ENCODE measurements at places on chromosomes 2 and 18.

DNA sequence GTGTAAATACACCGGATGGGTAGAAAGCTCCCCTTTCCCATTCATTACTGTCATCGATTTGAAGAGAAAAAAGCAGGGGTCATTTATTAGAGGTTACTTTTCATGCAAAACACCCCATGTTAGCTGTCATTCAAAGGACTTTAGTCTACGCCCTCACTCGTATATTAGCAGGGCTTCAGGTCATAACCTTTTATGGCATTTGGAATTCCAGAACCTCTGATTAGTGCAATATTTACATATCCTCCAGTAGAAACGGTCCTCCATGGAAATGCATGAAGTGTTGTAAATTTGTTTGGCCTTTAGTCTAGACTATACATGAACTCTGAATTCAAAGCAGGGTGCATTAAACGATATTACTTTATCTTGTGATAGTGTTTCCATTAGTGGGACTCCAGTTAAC is 180.5 kb downstream of the ZNF516 start:
- no peak for DNase-seq

DNA sequence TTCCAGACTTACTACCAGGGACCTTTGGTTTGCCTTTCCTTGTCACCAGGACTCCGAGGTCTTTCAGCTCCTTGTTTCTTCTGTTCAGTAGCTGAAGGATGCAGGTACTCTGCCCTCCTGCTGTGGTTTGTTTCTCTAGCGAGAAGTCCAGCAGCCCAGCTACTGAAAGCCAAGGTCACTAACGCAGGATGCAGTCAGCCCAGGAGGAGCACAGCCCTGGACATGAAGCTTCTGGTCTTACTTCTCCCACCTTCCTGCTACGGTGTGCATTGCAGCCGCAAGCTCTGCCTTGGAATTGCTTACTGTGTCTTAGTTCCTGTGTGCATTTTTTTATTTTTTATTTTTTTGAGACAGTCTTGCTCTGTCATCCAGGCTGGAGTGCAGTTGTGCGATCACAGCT is 62.4 kb downstream of the DGKD start:
- no peak for DNase-seq

- DNase-seq = no peak
Observed at GRCh38 chr2:2848621-2849333, 517.7 kb upstream of the MYT1L start.

DNA sequence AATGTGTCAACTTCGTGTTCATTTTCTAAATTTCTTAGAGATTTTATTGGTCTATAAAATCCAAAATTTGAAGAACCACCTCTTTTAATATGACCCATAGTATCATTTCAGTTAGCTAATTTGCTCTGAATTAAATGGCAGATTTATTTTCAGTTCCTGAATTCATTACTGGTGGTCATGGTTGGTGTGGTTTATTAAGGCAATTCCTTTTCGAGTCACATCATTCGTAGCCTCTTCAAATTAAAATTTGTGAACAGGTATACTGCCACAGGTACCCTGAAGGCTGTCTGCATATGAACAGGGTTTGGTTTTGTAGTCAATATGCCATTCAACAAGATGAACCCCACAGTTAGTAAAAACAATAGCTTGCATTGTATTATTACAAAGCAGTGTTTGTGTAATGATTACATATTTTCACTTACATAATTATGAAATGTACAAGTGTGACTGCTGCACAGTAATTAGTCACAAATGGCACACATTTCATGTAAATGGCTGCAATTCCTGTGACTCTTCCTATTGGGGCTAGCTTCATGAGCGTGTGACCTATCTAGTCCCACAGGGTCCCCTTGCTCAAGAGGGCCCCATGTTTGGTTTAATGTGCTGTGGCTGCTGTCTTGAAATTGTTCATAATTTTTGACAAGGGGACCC is 48.9 kb downstream of the CDC42EP3 start:
- no peak for DNase-seq

DNA sequence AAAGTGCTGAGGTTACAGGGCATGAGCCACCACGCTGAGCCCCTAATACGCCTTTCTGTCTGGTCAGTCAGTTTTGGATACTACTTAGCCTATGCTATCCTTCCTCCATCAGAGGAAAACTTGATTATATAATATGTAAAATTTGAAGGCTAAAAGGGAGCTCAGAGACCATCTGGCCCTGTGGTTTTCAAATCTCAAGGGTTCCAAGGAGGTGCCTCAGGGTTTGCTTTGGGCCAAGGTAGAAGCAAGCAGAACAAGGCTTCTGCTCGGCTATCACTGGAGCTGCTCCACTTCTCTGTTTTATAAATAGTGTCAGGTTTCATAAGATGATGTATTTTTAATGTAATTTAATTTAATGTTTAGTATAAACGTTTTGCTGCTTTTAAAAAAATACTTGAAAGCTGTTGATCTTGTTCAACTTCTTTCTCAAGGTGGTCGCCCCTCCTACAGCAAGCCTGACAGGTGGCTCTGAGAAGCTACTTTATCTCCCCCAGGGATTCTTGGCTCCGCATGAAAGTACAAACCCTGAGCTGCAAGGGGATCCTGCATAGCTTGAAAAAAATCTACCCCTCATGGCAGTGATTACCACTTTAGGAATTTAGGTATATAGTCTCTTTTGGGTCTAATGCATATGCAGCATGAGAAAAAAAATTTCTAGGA is 290.3 kb downstream of the CNTNAP5 start:
- DNase-seq = no peak

DNA sequence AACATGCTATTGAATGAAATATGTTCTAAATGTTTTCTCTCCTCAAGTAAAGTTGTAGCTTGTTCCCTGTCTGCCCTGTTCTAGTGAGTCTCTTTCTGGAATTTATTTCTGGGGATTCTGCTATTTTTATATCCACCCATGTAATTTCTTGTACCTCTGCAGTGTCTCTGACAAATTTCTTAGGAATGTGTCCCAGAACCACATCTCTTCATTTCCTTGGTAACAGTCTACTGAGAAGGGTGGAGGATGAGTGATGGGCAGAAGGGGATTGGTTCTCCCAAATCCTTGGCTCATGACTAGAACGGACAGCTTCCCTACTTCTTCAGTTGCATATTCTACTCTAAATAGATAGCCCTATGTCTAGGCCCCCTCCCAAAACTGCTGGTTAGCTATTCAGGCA is 490.6 kb upstream of the LINC00305 start:
- no peak for DNase-seq

- peak; percentile 71 for DNase-seq
Observed at GRCh38 chr2:11697103-11697871, 27.3 kb upstream of the NTSR2 start.

GRCh38 chr18:39039813-39040212 is 1474.2 kb upstream of the CELF4 start:
- DNase-seq = no peak

- no peak for DNase-seq
Observed at GRCh38 chr18:58766164-58766563, 94.9 kb downstream of the MALT1 start.

DNA sequence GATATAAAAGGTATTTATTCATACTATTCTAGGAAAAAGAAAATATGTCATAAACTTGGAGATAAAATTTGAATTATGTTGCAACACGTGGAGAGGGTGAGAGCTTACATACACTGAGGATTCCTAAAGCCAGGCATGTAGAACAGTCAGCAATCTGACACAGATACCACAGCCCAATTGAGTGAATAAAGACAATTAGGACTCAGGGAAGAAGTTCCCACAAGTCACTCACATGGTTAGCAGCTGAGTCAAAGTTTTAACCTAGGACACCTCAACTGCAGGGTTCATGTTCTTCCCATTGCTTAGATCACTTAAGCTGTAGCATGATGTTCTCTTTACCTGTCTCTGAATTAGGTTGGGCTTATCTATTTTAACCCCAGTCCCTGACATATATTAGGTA is 189.5 kb downstream of the CMPK2 start:
- no peak for DNase-seq

DNA sequence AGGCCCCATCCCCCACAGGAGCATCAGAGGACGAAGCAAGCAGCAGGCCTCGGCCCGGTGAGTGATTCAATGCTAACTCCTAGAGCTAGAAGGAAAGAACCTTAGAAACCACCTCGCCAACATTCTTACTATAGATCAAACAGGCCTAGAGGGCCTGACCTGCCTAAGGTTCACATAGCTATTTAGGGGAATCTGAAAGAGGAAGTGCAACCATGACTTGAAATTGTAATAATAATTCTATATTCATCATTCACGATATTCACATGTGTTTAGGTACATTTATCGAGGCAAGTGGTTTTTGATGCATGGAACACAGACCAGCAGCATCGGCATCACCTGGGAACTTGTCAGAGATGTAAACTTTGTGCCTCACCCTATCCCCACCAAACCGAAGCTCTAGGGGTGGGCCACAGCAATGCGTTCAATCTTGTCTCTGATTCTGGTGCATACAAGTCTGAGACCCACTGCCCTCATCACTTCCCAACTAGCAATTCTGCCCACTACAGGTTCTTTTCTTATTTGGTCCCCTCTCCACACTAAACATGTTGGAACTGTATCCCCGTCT is 78.0 kb upstream of the DNMT3A start:
- DNase-seq = no peak

GRCh38 chr18:33369711-33370449 is 70.6 kb downstream of the CCDC178 start:
- DNase-seq = no peak

- no peak for DNase-seq
Observed at GRCh38 chr2:57753636-57754035, 293.0 kb upstream of the VRK2 start.

- no peak for DNase-seq
Observed at GRCh38 chr2:176569574-176569973, 300.3 kb downstream of the MTX2 start.

DNA sequence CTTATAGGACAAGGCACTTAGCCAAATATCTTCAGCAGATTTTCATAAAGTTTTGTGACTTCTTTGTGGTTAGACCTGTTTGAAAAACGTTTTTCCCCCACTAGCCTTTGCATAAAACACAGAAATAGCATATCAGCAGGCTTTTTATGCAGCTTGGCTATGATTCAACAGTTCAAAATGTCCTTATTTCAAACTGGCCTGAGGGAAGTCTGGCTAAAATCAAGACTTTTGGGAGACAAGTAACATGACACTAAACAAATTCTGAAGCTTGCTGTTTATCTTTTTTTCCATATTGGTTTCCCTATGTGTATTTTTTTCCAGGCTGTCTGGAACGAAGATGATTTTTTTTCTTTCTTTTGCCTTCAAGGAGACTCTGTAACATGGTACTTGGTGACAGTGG is 95.1 kb upstream of the L3MBTL4 start:
- DNase-seq = no peak

DNA sequence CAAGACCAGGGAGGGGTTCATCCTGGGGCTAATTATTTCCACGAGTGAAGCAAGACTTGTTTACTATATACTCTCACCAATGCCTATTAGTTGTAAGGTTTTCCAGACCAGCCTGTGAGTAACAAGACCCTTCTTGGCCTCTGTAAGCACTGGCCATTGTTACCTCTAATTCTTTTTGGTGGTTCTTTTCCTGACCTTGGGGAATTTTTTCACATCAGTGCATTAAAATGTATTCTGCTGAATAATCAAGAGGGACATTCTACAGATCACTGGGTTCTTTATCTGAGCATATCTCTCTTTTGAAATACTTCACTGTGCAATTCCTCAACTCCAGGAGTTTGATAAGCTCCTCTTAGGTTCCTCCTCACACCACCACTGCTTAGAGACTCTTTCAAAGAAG is 909.9 kb upstream of the ACVR2A start:
- no peak for DNase-seq

DNA sequence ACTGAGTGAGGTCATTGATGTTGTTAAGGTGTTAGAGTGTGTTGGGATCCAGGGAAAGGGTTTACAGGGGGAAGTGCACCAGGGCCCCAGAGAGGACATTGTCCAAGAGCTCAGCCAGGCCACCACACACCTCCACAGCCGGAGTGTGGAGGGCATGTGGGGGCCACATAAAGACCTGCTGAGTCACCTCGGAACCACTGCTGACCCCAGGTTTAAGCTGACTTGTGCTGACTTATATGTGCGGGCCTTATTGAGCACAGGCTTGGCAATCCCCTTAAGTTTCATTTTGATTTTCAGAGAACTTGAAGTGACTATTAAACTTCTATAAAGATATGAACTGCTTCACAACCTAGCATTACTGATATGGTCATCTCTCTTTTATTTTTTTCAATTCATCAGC is 166.2 kb upstream of the MAP3K20 start:
- no peak for DNase-seq

- no peak for DNase-seq
Observed at GRCh38 chr18:50848061-50848551, 28.3 kb upstream of the MRO start.

DNA sequence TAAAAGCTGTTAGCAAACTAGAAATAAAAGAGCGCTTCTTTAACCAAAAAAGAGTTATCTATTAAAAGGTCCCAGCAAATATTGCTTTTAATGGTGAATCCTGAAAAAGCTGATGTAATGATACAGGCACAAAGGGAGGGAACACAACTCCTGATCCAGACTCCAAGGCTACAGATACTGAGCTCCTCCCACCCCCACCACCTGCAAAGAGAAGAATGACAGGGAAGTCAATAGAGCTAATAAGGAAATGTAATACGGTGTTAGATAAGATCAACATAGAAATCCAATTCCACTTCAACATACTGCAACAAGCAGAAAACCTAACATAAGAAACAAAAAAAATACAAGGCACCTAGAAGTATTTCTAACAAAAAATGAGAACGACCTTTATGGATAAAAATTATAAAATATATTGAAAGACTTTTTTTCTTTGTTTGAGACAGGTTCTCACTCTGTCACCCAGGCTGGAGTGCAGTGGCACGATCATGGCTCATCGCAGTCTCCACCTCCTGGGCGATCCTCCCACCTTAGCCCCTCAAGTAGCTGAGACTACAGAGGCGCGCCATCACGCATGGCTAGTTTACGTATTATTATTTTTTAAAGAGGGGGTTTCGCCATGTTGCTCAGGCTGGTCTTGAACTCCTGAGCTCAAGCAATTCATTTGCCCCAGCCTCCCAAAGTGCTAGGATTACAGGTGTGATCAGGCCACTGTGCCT is 192.2 kb downstream of the HDAC4 start:
- DNase-seq = no peak

DNA sequence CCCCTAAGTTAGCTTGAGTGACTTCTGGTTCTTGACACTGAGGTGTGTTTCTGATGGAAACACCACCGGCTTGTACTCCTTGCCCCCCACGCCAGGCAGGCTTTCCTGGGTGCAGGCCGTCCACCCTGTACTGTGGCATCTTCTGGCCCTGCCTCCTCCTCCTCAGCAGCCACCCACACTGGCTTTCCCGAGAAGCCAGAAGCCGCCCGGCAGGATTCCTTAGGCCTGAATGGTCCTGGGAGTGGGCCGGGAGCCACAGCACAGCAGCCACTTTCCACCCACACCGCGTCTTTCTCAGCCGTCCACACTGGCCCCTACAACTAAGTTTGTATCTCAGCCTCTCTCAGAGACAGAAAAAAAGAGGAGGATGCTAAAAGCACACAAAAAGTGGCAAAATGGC is 2.1 kb upstream of the HSBP1L1 start:
- DNase-seq = no peak
